Fibroblast of the aortic adventitia (primary cell): ENCODE measurements at places on chromosomes 13 and 19.

GRCh38 chr13:23953860-23954512, 56.7 kb upstream of the C1QTNF9B start:
- DNase-seq = no peak

DNA sequence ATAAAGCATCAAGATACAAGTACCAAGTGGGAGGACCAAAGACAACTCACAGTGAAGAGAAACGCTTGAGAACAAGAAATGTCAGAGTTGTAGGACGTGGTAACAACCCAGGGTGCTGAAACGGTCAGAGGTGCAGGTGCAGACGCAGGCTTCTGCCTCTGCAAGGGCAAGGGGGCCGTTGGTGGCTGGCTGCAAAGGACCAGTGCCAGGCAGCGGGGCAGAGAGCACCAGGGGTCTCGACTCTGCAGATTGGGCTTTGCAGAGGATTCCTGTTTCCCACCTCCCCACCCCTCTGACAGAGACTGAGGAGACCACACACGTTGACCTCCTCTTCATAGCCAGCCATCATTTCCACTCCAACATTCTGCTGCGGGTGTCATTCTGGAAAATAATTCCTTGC, 38.3 kb downstream of the RAB20 start:
- DNase-seq = no peak

- DNase-seq = no peak
Observed at GRCh38 chr19:46921071-46921470, 60.3 kb downstream of the ARHGAP35 start.

GRCh38 chr13:99289674-99290337, 17.4 kb downstream of the GPR183 start:
- no peak for DNase-seq

DNA sequence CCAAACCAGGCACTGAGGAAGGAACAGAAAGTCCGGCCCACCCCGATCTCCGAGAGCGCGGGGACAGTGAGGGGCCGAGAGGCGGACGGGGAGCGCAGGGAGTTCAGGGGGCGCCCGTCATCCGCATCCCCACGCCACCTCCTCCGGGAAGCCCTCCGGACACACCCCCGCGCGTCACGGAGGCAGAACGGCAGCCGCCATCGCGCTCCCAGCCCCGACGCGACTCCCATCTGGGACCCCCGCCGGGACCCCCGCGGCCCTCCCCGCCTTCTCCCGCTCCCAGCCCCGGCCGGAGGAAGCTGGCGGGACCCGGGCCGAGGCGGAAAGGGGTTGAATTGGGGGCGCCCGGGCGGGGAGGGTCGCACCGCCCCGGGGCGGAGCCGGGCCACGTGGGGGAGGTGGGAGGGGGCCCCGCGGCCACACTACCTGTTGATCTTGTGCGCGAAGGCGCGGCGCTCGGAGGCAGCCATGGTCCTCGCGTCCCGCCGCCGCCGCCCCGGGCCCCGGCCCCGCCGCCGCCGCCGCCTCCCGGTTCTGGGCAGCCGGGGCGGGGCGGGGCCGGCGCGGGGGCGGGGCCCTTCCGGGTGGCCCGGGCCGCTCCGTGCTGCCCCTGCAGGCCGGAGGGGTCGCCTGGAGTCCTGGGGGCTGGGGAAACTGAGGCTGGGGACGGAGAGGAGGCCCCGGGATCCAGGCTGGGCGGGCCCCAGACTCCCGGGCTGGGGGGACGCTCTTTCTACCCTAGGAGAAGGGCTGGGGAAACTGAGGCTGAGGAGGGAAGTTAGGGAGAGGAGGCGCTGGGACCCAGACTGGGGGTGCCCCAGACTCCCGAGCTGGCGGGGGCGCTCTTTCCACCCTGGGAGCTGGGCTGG, at the start of gene DOCK6:
DOCK6 (minus strand) TSS at position 554 of the 869 bp plus-strand sequence; CDS start at position 470, 84 bp downstream.
- DNase-seq = no peak

DNA sequence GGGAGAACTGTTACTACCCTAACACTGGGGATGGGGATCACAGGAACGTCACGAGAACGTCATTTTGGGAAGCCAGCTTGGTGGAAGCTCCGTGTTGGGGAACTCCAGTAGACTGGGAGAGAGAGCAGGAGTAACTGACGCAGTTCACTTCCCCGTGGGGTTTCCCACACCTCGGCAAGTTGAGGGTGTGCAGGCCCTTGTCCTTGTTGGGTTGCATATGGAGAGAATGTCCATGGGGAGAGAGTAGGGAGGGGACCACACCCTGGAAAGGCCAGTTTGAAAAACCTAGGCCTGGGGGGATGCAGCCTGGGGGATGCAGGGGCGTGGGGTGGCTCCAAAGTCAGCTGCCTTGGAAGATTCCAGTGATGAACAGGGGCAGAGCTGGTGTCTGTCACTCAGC, 50.7 kb upstream of the MCF2L start:
- DNase-seq = no peak

DNA sequence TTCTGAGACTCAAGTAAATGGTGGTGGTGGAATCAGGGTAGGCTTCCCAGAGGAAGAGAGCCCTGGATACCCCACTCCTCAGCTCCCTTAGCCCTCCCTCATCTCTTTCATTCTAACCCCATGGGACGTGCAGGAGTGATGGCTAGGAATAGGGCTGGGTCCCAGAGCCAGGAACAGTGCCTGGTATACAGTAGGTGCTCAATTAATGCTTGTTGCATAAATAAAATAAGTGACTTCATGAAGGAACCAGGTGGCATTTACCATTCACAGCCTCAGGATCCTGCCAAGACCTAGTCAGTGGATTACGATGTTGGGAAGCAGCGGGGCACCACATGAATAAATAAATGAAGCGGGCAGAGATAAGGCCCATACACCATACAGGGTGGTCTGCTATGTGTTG, 3.9 kb downstream of the UNC13A start:
- no peak for DNase-seq
